ENCODE measurements at places on chromosomes 12 and 14. TPM values are rescaled to one million over a fixed set of nuclear protein-coding genes. Genes with fewer than 3 reads are reported as not detected.

SMARCD1 gene
- total RNA-seq: 101 TPM

TGM1 gene
- 1.7 TPM for total RNA-seq

NEUROD4 gene
- total RNA-seq: not detected

KLRK1 gene
- total RNA-seq: not detected

- no peaks in the 10 kb centered on the region for H3K36me3 ChIP-seq
- peaks cover 2% of the 10 kb centered on the region for H3K27me3 ChIP-seq
- H3K27ac ChIP-seq: no peak overlapping the region
- DNase-seq: no peak
- peaks cover 9% of the 10 kb centered on the region for H3K4me1 ChIP-seq
Observed at GRCh38 chr12:101459642-101460346, 15.3 kb upstream of the SPIC start.

GRCh38 chr12:122753319-122753650, 661 bp downstream of the DENR start:
- H3K27me3 ChIP-seq: peaks cover 11% of the 10 kb centered on the region
- peak overlapping the region; percentile 97 for H3K27ac ChIP-seq
- peak overlapping the region; percentile 99 for H3K4me3 ChIP-seq

DNA sequence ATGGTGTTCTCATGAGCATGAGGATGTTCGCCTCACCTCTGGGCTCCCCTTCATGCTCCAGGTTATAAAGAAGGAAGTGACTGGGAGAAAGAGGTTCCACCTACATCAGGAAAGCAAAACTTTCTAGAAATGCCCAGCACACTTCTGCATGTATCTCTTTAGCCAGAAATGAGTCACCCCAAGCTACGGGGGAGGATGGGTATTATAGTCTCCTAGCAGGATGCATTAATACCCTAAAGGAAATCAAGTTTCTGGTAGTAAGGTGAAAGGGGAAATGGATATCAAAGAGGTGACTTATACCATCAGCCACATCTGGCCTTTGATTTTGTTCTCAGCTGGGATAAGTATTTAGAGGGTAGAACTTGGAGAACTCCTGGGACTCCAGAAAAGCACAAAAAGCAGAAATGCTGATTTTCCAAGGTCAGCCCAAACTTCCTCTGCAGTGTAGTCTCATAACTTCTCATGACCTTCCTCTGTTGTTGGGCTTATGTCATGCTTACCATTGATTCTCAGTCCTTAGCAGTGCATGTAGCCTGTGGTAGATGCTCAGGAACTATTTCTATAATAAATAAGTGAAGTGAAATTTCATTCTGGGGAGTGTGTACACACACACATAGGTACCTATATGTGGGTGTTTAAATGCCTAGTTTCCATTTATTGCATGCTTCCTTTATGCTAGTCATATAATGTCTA, 209.4 kb upstream of the CRY1 start:
- DNase-seq: no peak
- H3K4me1 ChIP-seq: no peaks in the 10 kb centered on the region
- no peak overlapping the region for H3K27ac ChIP-seq
- H3K36me3 ChIP-seq: no peaks in the 10 kb centered on the region
- H3K4me3 ChIP-seq: no peak overlapping the region

DNA sequence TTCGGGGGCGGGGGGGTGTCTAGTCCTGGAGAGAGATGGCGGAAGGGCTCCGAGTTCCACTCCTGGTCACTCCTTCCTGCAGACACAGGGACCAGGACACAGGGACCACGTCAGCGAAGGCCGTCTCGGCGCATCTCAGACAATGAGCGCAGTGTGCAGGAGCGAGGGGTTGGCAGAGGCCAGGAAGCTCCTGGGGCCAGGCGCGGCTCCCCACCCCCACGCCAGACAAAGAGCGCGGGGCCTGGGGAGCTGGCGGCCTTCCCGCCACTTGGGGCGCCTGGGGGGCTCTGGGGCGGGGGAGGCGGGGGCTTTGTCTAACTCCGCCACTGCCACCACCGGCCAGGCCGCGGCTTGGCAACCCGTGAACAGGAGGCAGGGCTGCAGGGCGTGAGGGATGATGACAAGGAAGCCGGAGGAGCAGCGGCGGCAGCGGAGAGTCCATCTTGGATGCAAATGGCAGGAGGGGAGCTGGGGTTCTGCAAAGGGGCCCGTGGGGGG, 2.2 kb downstream of the CDK2AP1 start:
- peak overlapping the region; percentile 85 for H3K27ac ChIP-seq
- DNase-seq: peak; percentile 80
- H3K27me3 ChIP-seq: peaks cover 12% of the 10 kb centered on the region
- peak overlapping the region; percentile 97 for H3K4me3 ChIP-seq
- peaks cover 16% of the 10 kb centered on the region for H3K36me3 ChIP-seq

DNA sequence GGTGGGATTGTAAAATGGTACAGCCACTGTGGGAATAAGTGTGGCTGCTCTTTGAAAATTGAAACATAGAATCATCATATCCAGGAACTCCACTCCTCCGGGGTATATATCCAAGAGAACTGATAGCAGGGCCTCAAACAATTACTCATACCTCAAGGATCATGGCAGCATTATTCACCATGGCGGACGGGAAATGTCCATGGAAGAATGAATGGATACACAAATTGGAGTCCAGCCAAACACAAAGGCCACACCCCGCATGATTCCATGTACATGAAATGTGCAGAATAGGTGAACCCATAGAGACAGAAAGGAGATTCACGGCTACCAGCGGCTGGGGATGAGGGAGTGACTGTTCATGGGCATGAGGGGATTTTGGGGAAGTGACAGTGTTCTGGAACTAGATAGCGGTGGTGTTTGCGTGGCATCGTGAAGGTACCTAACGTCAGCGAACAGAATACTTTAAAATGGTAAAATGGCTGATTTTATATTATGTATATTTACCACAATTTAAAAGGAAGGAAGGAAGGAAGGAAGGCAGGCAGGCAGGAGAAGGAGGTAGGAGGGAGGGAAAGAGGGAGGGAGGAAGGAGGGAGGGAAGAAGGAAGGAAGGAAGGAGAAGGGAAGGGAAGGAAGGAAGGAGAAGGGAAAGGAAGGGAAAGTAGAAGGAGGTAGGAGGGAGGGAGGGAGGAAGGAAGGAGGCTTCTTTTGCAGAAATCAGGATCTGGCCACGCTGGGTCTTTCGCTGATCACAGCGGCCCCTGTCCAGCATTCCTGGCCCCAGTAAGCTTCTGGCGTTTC, 14.1 kb upstream of the NCOR2 start:
- peaks cover 11% of the 10 kb centered on the region for H3K4me1 ChIP-seq
- no peak overlapping the region for H3K27ac ChIP-seq
- no peak for DNase-seq
- H3K27me3 ChIP-seq: peaks cover 2% of the 10 kb centered on the region
- no peaks in the 10 kb centered on the region for H3K36me3 ChIP-seq

- no peaks in the 10 kb centered on the region for H3K36me3 ChIP-seq
- no peak overlapping the region for H3K27ac ChIP-seq
- H3K4me1 ChIP-seq: no peaks in the 10 kb centered on the region
Observed at GRCh38 chr14:72780751-72781150, 113.2 kb downstream of the DPF3 start.

DNA sequence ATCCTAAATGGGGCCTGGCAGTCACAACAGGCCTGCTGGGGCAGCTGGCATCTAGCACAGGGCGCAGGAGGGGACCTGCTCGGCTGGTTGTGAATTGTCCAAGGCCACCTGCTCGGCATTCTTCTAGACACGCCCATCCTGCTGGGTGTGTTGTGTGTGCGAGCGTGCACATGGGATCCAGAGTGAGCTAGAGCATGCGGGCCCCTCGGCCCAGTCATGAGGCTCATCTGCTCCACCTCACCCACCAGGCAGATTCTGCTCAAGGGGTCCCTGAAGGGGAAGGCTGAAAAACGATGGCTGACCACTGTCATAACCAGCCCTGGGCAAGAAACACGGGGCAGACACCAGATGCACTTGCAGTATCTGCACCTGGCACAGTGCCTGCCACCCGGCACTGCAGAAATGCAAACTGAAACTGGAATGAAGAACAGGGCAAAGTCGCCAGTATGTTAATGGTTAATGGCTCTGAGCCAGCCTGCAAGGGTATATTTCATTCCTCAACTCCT, 31.8 kb downstream of the MAX start:
- H3K4me3 ChIP-seq: no peak overlapping the region
- H3K36me3 ChIP-seq: peaks cover 27% of the 10 kb centered on the region
- no peak overlapping the region for H3K27ac ChIP-seq
- H3K27me3 ChIP-seq: no peaks in the 10 kb centered on the region

DNA sequence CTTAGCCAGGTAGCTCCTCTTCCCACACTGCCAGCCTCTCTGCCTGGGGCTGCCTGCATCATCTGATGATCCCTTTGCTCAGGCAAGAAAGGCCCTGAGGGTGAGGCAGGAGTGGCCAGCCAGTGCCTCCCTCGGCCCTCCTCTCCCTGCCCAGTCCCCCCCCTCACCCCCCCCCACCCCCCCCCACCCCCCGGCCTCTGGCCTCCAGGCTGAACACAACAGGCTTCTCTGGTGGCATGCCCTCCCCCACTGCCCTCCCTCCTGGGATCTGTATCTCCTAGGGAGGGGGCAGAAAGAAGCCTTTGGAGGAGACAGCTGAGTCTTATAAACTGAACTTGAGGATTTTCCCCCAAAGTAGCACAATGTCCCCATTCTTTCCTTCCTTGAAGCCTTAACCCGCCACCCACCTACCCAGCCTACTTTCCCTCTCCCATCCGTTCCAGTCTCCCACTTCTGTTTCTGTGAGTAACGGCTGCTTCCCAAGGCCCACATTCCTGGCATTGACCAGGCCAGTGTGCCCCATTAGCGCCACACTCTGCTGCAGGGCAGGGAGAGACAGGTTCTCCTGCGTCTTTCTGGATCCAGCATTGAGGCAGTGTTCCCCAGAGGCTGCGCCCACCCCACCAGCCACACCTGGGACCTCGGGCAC, 82.1 kb downstream of the B4GALNT3 start:
- peaks cover 3% of the 10 kb centered on the region for H3K36me3 ChIP-seq
- H3K4me3 ChIP-seq: no peak overlapping the region
- DNase-seq: no peak

- H3K4me3 ChIP-seq: peak overlapping the region; percentile 48
- peaks cover 4% of the 10 kb centered on the region for H3K27me3 ChIP-seq
- H3K4me1 ChIP-seq: peaks cover 70% of the 10 kb centered on the region
- peaks cover 34% of the 10 kb centered on the region for H3K36me3 ChIP-seq
- DNase-seq: peak; percentile 45
- peak overlapping the region; percentile 100 for H3K27ac ChIP-seq
Observed at GRCh38 chr14:77111021-77111420, 13.0 kb downstream of the CIPC start.

GRCh38 chr12:5889381-5890047, 55.5 kb downstream of the ANO2 start:
- peaks cover 4% of the 10 kb centered on the region for H3K4me1 ChIP-seq
- H3K27me3 ChIP-seq: peaks cover 2% of the 10 kb centered on the region
- H3K4me3 ChIP-seq: no peak overlapping the region
- no peaks in the 10 kb centered on the region for H3K36me3 ChIP-seq

Data from endothelial cell (in vitro differentiated cells).